Adipocyte (in vitro differentiated cells): ENCODE measurements at places on chromosomes 6 and 20.

GRCh38 chr6:76940191-76940590, 523.1 kb downstream of the HTR1B start:
- DNase-seq, result peak; percentile 65

DNA sequence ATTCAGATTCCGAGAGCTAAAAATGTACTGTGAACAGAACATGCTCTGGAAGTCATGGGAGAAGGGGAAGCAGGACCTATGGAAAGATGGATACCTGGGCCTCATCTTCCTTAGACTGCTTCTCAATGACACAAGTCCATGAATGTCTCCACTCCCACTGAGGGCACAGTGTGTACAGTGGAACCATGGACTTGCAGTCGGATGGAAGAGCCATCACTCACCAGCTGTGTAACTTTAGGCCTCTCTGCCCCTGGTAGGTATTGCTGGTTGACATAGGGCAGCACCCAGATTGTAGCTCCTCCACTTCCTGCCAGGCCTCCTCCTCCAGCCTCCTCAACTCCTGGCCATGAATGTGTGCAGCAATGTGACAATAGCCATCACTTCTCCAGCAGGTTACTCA, 52.5 kb downstream of the MAFB start:
- no peak for DNase-seq

DNA sequence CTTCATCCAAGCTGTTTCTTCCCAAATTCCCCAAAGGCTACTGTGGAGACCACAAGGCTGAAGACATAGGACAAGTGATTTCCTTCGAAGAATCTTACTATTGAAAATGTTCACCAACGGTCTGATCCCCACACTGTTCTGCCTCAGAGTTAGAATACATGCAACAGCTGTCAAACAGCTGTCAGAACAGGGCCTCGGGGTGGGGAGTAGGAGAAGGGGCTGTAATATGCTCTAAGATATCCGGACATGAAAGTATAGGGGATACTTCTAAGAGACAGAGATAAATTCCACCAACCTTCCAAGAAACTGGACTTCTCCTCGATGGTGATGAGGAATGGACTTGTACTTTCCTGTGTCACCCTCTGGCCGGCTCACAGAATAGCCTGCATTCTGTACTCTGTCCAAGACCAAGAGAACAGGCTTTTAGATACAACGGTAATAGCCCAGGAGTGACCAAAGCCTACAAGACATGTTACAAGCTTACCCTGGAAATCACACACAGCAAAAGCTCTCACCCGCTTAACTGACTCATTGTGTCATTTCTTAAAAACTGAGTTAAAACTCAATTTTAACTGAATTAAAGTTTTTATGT, 69.2 kb upstream of the PTGIS start:
- DNase-seq, result no peak

DNA sequence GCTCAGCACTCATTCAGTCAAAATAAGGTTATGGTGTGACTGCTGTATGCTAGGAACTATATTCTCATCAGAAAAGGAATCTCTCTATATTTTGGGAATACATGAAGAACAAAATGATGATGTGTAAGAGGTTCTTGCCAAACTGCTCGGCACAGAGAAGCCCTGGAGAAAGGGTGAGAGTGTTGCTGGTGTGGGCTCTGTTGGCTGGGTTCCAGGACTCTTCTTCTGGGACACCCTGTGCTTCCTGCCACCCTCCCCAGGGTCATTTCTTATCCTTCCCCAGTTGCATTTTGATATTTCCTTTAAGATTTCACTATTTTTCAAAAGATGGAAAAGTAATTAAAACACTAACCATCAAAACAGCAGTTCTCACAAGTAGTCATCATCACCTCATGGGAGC, 28.8 kb downstream of the CST1 start:
- DNase-seq, result no peak

- DNase-seq, result no peak
Measured at GRCh38 chr6:157755746-157756411, 67.2 kb upstream of the SNX9 start.

DNA sequence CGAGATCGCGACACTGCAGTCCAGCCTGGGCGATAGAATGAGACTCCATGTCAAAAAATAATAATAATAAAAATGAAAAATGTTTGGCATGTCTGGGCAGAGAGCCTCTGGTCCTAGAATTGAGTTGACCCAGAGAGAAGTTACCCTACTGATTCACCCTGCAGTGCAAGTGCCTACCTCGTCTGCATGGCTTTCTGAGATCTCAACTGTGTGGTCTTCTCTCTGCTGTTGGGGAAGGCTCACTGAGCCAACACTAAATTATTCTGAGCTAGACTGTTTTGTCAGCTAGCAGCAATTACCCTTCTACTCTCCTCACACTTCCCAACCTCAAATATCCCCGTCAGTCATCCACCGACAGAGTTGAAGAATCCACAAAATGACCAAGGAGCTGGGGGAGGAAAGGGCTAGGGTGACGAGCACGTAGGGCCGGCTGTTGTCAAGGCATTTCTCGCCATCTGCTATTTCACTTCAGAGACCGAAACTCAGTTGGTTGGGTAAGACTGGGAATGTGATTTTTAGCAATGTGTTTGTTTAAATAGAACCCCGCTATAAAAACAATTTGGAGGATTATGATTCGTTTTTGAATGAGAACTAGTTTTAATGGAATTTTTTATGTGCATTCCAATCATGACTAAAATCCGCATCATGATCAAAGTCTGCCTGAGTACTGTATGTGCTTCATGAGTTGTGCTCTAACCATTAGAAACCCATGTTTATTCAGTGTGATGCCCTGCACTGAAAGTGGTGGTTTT, 9.4 kb downstream of the MAS1 start:
- peak; percentile 87 for DNase-seq

DNA sequence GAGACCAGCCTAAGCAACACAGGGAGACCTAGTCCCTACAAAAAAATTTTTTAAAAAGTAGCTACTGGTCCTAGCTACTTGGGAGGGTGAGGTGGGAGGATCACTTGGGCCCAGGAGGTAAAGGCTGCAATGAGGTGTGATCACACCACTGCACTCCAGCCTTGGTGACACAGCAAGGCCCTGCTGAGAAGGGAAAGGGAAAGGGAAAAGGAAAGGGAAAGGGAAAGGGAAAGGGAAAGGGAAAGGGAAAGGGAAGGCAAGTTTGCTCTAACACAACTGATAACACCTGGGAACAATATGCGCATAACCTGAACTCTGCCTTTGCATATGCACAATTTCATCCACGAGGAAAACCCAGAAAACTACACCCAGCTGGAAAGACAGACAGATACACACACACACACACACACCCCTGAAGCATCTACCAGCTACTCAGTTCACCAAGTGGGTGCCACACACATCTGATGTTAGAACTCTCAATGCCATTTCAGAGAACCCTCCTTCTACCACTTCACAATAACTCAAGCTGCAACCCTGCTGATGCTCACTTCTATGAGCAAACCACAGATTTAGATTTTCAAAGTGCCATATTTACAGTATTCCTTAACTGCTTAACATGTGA, 19.1 kb downstream of the B4GALT5 start:
- DNase-seq, result no peak

DNA sequence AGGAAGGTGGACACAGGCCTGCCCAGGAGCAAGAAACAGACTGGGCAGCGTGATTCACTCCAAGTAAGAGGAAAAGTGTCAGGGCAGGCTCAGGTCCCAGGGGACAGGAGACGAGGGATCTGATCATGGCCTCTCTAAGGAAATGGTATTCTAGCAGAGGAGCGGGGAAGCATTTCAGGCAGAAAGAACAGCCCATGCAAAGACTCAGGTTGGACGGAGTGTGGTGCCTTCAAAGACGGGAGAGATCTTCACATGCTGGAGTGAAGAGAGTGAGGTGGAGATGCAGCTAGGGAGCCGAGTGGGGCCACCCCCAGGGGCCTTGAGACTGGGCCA, 161.1 kb downstream of the SYCP2 start:
- no peak for DNase-seq

DNA sequence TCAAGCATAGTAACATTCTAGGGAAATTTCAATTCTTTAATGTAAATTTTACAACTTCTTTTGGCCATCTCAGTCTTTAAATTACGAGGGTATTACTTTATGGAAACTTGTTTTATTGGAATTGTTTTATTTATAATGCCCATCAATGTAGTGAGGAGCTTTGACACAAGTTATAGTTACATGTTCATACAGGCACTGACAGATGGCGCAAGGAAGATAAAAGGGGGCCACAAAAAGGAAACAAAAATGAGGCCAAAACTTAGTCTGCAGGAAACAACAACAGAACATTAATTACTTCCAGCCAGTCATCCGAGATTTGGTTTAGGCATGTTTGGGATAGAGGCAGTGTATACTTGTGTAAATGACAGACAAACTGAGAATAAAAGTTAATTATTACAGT, 18.3 kb downstream of the SESN1 start:
- peak; percentile 24 for DNase-seq
